ENCODE measurements at places on chromosomes 7 and 10. TPM values are rescaled to one million over a fixed set of nuclear protein-coding genes. Genes with fewer than 3 reads are reported as not detected.

The ABCB1 gene
- total RNA-seq: 4.6 TPM

The GARIN1A gene
- 0.14 TPM for total RNA-seq

The CALHM3 gene
- total RNA-seq: not detected

The HYAL4 gene
- not detected for total RNA-seq

The CALCR gene
- total RNA-seq: not detected

The PAPOLB gene
- total RNA-seq: 0.23 TPM

The AKR1D1 gene
- total RNA-seq: not detected

The ZNF316 gene
- total RNA-seq: 18.4 TPM

The C10orf90 gene
- not detected for total RNA-seq

The CCDC172 gene
- total RNA-seq: not detected

The RINT1 gene
- 18.4 TPM for total RNA-seq

The OR6V1 gene
- total RNA-seq: not detected
